NCI-H1105 (cell line): ENCODE measurements at places on chromosomes 2 and 18.

GRCh38 chr2:16629044-16629443 lies 36.6 kb downstream of the CYRIA start:
- DNase-seq, result no peak

- no peak for DNase-seq
These were observed 128.3 kb downstream of the ACOXL start for GRCh38 chr2:110860630-110861029.

- DNase-seq, result no peak
These were observed 101.6 kb upstream of the TEX51 start for GRCh38 chr2:126796931-126797621.

GRCh38 chr18:10872304-10872703 lies 277.1 kb downstream of the PIEZO2 start:
- DNase-seq, result no peak

DNA sequence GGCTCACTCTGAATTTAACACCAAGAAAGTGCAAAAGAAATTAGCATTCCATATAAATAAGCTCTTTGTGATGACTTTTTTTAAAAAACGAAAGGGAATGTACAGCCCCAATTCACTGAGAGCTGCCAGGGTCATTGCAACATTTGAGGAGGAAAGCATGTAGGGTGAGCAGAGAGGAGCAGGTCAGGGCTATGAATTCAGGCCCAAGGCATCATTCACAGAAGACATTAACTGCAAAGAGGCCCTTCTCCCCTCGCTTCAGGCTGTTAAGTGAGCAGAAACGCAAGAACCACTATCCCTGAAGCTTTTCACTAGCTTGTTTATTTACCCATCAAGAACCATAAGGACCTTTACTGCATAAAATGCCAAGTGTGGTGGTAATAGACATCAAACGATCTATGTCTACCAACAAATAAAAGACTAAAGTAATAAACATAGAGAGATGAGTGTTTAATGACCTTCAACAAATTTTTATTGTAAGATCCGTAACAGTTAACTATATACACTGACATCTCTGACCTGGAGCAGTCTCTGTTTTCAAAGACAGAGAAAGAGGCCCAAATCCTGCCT lies 333.1 kb upstream of the HNRNPA3 start:
- peak; percentile 11 for DNase-seq

DNA sequence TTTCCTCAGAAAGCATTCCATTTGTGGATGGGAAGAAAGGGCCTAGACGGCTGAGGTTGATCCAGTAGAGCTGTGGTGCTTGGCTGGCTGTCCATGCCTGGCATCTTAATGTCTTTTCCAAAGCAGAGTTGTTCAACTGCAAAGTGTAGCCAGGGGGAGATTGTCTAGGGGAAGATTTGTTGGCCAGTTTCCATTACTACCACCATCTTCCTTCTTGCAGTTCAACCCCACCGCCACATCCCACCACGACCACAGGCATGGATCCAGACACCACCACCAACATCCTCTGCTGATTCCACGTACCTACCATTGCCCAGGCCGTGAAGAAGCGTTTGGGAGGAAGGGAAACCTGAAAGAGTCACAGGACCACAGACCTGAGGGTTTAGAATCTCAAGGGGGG lies 50.7 kb upstream of the HAAO start:
- DNase-seq, result no peak

DNA sequence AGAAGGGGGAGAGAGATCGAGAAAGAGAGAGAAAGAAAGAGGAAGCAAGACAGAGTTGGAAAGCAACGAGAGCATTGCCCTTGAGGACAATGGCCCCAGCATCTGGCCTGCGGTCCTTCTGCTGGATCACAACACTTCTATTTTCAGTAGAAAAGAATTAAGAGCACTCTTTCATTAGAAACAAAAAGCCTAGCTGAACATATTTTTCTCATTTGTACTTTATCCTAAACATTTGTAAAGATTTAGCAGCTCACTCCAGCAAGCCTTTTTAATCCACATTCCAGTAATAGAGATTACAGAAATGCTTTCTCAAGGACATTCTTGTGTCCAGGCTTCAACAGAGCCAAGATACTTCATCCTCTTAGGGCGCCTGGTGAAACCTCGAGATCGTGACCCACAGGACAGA lies 31.6 kb upstream of the AFF3 start:
- DNase-seq, result no peak

DNA sequence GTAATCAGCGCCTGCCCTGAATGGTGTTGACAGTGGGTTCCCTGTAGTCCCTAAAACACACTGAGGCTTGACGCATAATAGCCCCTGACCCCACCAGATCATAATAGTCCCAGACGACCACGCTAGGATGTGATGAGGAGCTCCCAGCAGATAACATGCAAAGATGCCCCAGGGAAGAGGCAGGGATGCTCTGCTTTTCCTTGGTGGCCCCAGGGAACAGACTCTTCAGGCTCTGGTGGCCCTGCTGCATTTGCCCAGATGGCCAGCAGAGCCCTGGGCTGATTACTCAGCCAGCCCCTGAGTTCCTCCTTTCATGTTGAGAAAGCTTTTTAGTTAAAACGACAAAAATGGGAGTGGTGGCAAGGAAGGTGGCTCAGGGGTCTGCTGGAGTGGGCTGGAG lies 5.9 kb upstream of the NCKAP5 start:
- no peak for DNase-seq

DNA sequence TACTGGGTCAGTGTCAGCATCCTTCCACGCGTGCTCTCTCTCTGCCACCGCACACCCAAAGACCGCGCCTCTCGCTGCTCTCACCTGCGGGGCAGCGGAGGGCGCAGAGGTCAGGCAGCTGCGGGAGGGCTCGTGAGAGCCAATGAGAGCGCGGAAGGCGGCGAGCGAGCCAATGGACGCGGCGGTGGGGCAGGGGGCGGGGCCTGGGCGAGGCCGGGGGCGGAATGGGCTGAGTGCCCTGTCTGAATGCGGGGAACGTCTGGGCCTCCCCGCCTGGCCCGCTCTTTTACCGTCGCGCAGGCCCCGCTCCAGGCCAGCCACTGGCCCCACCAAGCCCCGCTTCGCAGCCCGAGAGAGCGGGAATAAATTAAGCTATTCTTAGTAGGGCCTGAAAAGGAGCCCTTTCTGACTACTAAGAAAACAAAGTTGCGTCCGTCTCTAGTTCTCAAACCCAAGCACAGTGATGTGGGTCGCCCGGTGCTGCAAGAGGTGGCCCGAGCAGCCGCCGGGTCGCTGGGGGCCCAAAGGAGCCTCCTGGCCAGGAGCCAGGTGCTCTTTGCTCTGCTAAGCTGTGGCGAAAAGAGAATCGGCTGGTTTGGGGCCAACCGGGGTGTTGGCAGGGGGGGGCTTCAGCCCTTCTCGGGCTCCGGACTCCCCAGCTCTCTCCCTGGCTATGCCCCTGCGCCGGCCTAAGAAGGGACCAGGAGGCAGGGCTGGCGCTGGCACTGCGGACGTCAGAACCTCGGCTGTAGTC lies 81.1 kb upstream of the GLI2 start:
- DNase-seq, result no peak

DNA sequence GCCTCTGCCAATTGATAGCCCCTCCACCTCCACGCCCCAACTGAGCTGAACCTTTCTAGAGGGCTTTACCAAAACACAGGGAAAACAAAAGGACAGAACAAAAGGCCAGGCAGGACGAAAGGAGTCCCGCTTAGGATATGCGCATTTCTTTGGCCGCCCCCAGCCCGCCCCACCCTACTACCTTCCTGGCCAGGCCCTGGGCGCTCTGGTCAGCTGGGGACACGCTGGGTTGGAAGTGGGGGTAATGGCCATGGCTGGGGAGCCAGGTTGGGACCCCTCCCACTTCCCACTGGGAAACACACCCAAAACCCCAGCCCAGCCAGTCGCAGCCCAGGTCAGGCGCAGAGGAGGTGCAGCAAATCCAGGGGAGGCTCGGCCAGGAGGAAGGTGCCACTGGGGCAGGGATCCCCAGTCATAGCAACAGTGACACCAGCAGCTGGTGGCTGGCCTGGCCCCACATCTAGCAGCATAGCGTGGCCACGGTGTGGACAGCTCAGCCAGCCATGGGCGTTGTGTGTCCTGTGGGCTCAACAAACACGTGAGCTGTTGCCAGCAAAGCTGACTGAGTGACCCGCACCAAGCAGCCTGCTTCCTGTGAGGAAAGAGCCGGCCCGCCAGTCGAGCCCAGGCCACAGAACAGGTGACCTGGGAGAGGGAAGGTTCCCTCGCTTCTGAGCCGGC lies 24.6 kb upstream of the B3GNT7 start:
- DNase-seq, result no peak

GRCh38 chr2:39466311-39466710 lies 29.2 kb upstream of the MAP4K3 start:
- no peak for DNase-seq

DNA sequence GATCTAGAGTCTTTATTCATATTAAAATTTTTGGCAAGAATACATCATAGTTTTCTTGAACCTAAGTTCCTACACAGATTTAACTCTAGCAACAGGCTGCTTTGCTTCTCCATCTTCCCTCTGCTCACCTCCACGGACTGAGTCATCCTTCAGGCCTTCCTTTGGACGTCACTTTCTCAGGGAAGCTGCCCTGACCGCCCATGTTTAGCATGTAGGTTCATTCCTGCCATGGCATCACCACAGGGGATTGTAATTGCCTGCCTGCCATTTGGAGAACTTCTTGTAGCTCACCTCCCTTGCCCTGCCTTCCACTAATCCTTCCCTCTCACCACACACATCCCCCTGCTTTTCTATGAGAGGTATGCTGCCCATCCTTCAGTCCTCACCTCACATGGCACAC lies 43.9 kb upstream of the B3GNT2 start:
- no peak for DNase-seq

GRCh38 chr2:36088716-36089328 lies 266.8 kb upstream of the CRIM1 start:
- no peak for DNase-seq

DNA sequence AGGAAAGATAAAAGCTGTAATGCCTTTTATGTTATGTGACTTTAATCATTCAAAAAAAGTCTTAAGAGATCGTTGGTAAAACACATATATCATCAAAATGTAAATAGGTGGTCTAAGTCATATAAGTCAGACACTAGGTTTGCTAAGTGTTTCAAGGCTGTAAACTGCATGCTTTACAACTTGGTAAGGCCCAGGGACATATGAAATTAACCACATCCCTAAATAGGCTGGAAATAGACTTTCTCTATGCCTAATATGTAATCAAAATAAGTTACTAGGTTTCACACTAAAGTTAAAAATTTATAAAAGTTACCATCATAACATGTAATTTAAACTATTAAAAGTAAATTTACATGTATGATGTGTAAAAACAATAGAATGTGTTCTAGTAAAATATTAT lies 946.3 kb upstream of the LRATD1 start:
- DNase-seq, result no peak

GRCh38 chr2:231246171-231246842 lies 47.9 kb downstream of the ARMC9 start:
- DNase-seq, result no peak

- DNase-seq, result no peak
These were observed 48.4 kb upstream of the SPTBN1 start for GRCh38 chr2:54407693-54408092.

GRCh38 chr2:50397992-50398765 lies 633.8 kb downstream of the NRXN1 start:
- no peak for DNase-seq

DNA sequence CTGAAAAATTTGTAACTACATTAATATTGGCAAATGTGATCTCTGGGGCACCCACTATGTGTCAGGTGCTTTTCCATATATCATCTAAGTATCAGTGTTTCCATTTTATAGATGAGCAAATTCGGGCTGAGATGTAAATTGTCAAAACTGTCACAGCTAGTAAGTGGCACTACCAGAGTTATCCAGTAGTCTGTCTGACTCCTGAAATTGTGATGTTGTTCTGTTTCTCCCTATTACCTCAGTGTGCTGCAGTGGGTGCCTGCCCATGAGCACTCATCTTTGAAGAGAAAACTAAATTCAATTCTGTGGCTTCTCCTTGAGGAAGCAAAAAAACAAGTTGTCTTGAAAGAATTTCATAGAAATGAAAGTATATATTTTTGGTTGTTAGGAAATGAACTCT lies 467.4 kb upstream of the FANCL start:
- no peak for DNase-seq

GRCh38 chr2:130251873-130252620 lies 53.8 kb upstream of the TUBA3E start:
- DNase-seq, result no peak

- no peak for DNase-seq
These were observed 58.7 kb downstream of the SNORC start for GRCh38 chr2:232928551-232929302.

DNA sequence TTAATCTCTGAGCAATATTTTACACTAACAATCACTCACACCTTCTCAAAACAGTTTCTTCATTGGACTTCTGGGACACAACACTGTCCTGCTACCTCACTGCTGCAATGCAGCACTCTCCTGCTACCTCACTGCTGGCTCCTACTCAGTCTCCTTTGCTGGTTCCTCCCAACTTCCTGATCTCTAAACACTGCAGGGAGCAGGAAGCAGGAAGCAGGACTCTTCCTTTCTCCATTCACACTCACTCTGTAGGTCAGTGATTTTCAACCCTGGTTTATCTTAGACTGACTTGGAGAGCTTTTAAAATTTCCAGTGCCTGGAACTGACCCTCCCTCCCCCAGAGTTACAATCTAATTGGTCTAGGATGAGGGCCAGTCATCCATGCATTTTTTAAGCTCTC lies 243.4 kb upstream of the RBBP8 start:
- no peak for DNase-seq

DNA sequence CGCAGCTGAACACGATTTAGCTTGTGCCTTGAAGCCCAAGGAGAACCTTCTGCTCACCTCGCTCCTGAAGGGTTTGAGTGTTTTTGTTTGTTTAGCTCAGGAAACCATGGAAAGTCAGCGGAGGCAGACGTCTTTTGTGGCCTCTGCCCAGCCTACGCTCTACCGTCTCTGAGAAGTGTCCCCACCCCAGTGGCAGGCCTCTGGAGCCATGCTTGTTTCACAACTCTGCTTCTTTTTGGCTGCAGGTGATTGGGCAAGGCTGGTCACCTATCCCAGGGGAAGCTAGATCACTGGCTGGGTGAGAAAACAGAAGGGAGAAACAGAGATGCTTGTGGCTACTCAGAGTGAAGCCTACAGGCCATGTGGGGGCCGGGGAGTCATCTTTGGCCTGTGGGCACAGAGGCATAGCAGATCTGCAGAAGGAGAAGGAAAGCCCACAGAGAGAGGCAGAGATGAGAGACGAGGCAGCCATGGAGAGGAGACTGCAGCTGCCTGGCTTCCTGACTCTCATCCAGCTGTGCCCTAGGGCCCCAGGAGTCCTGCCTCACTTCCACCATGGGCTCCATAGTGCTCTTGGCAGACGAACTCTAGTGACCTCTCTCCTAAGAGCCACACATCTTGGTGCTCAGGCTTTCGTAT lies 50.1 kb downstream of the CIB4 start:
- no peak for DNase-seq
